ENCODE measurements at places on chromosomes 12 and 14. TPM values are rescaled to one million over a fixed set of nuclear protein-coding genes. Genes with fewer than 3 reads are reported as not detected.

DNA sequence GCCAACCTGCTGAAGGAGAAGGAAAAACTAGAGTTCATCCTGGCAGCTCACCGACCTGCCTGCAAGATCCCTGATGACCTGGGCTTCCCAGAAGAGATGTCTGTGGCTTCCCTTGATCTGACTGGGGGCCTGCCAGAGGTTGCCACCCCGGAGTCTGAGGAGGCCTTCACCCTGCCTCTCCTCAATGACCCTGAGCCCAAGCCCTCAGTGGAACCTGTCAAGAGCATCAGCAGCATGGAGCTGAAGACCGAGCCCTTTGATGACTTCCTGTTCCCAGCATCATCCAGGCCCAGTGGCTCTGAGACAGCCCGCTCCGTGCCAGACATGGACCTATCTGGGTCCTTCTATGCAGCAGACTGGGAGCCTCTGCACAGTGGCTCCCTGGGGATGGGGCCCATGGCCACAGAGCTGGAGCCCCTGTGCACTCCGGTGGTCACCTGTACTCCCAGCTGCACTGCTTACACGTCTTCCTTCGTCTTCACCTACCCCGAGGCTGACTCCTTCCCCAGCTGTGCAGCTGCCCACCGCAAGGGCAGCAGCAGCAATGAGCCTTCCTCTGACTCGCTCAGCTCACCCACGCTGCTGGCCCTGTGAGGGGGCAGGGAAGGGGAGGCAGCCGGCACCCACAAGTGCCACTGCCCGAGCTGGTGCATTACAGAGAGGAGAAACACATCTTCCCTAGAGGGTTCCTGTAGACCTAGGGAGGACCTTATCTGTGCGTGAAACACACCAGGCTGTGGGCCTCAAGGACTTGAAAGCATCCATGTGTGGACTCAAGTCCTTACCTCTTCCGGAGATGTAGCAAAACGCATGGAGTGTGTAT is 2.4 kb downstream of the FOS start:
- no peak overlapping the region for H3K27ac ChIP-seq
- H3K4me3 ChIP-seq: no peak overlapping the region
- H3K27me3 ChIP-seq: no peaks in the 10 kb centered on the region
- no peak for DNase-seq
- no peaks in the 10 kb centered on the region for H3K4me1 ChIP-seq

- no peaks in the 10 kb centered on the region for H3K27me3 ChIP-seq
- no peak for DNase-seq
- H3K4me1 ChIP-seq: peaks cover 32% of the 10 kb centered on the region
- H3K4me3 ChIP-seq: peak overlapping the region; percentile 82
- H3K36me3 ChIP-seq: no peaks in the 10 kb centered on the region
- peak overlapping the region; percentile 77 for H3K27ac ChIP-seq
These were observed 1.0 kb downstream of the ELK3 start for GRCh38 chr12:96194971-96195844.

DNA sequence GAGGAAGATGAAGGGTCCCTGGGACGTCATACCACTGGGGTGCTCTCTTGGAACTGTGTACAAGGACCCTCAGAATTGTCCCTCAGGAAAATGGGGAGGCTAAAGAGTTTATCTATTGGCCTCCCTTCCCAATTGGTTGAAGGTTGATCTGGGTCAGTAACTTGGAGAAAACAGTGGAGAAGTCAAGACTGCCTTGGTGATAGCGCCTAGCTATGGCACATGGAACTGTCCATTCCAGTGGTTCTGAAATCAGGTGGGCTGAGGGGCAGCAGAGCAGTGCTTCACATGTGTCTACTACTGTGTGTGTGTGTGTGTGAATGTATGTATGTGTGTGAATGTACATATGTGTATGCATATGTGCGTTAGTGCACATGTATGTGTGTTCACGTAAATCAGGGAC is 316.1 kb downstream of the AACS start:
- H3K27me3 ChIP-seq: no peaks in the 10 kb centered on the region
- DNase-seq: no peak
- no peaks in the 10 kb centered on the region for H3K36me3 ChIP-seq
- no peak overlapping the region for H3K4me3 ChIP-seq
- no peak overlapping the region for H3K27ac ChIP-seq
- H3K4me1 ChIP-seq: no peaks in the 10 kb centered on the region

- no peaks in the 10 kb centered on the region for H3K27me3 ChIP-seq
- H3K4me3 ChIP-seq: no peak overlapping the region
- H3K36me3 ChIP-seq: no peaks in the 10 kb centered on the region
- H3K27ac ChIP-seq: no peak overlapping the region
These were observed 13.5 kb upstream of the CYP46A1 start for GRCh38 chr14:99670361-99671234.

DNA sequence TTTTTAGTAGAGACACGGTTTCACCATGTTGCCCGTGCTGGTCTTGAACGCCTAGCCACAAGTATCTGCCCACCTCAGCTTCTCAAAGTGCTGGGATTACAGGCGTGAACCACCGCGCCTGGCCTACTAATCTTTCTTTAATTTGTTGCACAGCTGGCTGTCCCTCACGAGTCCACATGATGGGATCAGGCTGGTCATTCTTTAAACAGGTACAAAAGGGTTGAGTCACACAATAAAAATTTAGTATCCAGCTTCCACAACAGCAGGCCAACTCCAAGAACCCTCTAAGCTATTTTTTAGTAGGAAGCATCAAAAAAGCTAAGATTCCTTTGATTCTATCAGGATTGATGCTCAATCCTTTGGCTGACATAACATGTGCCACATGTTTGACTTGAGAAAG is 17.8 kb downstream of the SINHCAF start:
- H3K27ac ChIP-seq: no peak overlapping the region
- H3K4me3 ChIP-seq: no peak overlapping the region
- H3K36me3 ChIP-seq: no peaks in the 10 kb centered on the region
- no peaks in the 10 kb centered on the region for H3K27me3 ChIP-seq
- no peaks in the 10 kb centered on the region for H3K4me1 ChIP-seq

DNA sequence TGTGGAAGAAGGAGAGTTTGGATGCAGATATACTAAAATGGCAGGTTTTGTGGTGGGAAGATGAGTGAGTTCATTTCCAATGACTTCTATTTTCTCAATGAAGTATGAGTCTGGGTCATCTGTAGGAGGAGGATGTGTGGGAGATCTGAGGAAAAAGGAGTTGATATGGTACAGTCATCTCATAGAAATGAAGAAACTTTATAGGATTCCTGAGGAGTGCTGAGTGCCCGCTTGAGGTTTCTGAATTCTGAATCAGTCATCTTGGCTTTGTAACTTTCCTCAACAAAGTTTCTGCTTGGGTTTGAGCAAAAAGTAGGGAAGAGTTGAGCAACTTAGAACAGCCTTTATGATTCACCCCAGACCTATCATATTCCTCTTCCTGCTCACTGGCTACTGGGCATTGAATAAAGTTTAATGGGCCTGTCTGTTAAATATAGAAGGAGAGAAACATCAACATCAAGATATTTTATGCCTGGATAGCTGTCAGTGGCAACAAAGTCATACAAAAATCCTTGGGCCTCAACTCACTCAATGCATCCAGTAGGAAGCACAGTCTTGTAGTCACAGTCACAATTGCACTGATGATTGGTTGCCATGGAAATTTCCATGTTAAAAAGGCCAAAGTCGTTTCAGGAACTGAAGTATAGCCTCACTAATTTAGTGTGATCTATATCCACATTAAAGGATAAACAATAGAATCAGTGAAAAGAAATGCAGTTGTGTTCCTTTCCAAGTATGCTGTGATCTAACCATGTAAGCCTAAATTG is 284.7 kb downstream of the DUSP6 start:
- no peaks in the 10 kb centered on the region for H3K4me1 ChIP-seq
- no peaks in the 10 kb centered on the region for H3K36me3 ChIP-seq
- H3K27me3 ChIP-seq: no peaks in the 10 kb centered on the region

DNA sequence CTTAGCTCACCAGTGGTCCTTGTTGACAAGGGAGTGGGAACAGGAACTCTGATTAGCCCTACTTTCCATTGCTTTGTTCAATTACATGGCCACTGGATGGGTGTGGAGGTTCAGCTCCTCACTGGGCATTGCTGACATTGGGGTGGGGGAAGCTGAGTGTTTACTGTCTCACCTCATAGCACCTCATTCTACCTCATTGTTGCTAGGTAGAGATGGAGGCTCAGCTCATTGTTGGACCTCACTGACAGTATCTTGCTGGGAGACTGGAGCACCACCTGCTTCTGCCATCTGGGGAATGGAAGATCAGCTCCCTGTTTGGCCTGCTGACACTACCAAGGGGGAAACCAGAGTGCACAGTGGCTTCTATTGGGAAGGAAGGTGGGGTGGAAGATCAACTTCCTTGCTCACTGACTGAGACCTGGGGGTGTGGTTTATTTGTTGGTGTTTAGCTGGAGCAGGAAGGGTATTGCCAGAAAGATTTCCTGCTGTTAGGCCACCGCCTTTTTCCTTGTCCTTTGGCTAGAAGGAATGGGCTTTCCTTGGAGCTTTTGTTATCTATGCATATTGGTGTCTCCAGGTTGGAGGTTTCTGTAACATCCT is 1.3 kb upstream of the OR4E2 start:
- H3K36me3 ChIP-seq: no peaks in the 10 kb centered on the region
- H3K4me1 ChIP-seq: no peaks in the 10 kb centered on the region
- H3K4me3 ChIP-seq: no peak overlapping the region
- no peaks in the 10 kb centered on the region for H3K27me3 ChIP-seq

DNA sequence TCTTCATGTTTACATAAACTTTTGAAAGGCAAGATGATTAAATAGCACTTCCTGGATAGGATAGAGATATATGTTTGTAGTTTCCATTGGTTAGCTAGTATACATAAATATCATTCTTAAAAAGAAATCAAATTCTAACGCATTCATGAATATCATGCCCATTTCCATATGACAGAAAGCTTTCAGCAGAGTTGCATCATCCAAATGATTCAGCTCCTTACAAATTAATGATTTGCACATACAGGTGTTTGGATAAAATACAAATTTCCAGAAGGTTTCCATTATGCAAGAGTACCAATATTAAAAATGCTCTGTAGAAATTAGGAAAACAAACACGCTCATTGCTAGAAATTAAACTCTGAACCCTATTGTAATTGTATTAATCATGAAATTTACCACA is 264.4 kb downstream of the FOXG1 start:
- no peak overlapping the region for H3K27ac ChIP-seq
- no peaks in the 10 kb centered on the region for H3K27me3 ChIP-seq
- no peak overlapping the region for H3K4me3 ChIP-seq
- DNase-seq: no peak

- peak overlapping the region; percentile 40 for H3K27ac ChIP-seq
- no peak for DNase-seq
- no peak overlapping the region for H3K4me3 ChIP-seq
These were observed 76.1 kb upstream of the KRR1 start for GRCh38 chr12:75587340-75588106.

DNA sequence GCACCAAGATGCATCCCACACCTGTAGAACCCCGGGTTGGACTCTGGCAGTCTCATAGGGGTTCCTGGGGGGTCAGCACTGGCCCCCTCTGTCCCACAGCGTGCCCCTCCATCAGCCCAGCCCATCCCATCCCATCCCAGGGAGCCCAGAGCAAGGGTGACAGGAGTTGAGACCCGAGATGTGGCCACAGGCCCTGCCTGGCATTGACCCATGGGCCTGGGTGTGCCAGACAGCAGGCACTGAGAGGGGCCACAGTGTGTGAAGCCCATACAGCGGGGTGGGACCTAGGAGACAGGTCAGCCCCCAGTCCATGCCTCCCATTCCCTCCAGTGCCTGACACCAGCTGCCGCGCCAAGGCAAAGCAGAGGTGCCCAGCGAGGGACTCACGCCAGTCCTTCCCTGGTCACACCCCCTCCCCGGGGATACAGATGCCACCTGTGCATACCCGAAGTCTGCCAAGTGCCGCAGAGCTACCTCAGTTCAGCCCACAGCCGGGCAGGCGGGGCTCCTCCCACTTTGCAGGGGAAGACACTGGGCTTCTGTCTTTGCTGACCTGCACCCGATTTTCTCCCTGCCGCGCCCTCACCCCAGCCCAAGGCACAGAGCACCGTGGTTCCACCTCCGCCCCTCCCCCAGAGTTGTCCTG is 50.4 kb downstream of the CYP46A1 start:
- no peaks in the 10 kb centered on the region for H3K27me3 ChIP-seq
- H3K4me3 ChIP-seq: no peak overlapping the region
- no peak overlapping the region for H3K27ac ChIP-seq
- peaks cover 19% of the 10 kb centered on the region for H3K4me1 ChIP-seq
- DNase-seq: no peak

DNA sequence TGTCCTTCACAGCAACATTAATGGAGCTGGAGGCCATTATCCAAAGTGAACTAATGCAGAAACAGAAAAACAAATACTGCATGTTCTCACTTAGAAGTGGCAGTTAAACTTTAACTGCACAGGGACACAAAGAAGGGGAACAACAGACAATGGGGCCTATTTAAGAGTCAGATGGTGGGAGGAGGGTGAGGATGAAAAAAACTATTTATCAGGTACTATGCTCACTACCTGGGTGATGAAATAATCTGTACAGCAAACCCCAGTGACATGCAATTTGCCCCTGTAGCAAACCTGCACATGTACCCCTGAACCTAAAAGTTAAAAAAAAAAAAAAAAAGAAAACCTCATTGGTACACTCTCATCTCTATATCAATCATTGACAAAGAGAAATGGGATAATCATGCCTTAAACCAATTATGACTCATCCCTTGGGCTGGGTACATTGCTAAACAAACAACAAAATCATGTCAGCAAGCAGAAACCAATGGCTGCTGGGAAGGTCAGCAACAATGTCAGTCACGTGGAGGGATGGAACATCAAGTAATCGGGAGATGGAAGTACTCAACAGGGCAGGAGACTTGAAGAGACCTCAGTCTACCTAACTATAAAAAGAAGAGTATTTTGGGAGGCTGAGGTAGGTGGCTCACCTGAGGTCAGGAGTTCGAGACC is 479.2 kb downstream of the RMST start:
- no peak for DNase-seq
- H3K4me3 ChIP-seq: no peak overlapping the region
- H3K27ac ChIP-seq: no peak overlapping the region
- no peaks in the 10 kb centered on the region for H3K27me3 ChIP-seq

DNA sequence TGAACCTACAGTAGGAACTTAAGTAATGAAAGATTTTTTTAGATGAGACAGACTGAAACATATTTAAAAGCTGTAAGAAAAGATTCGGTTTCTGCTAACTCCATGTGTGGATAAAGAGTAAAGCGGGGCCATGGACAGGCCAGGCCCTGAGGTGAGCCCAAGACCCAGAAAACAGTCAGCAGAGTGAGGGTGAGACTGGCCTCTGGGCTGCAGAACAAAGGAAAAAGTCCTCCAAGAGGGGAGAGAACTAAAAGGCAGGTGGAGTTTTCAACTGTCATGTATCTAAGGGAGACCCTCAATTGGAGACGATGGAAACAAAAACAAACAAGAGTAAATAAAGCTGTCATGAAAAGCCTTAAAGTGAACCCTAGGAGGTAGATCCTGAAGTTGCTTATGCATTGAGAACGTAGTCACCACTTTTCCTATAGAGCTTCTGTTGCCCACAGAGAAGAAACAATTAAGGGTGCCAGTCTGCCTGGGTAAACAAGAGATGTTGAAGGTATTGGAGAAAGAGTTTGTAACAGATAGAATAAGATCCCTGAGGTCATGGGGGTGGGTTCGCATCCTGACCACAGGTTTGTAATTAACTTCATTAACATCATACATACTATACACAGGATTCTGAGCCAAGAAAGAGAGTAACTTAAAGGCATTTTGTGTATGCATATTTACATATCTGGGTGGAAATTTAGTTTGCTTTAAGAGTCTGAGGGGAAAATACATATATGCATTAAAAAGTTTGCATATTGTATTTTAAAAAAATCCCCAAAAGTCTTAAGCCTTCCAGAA is 268.7 kb upstream of the PDE3A start:
- no peak overlapping the region for H3K4me3 ChIP-seq
- no peaks in the 10 kb centered on the region for H3K27me3 ChIP-seq
- DNase-seq: no peak
- H3K4me1 ChIP-seq: no peaks in the 10 kb centered on the region
- H3K27ac ChIP-seq: no peak overlapping the region

SPTB gene
- 0.13 TPM for total RNA-seq

SP1 gene
- total RNA-seq: 81.0 TPM

NTN4 gene
- 17.1 TPM for total RNA-seq

Measured in Panc1 (cell line).